CD8-positive, alpha-beta memory T cell (primary cell): ENCODE measurements at places on chromosomes 1 and 21.
A peak's percentile ranks its signal among the peaks of the same experiment; 100 is the strongest.

DNA sequence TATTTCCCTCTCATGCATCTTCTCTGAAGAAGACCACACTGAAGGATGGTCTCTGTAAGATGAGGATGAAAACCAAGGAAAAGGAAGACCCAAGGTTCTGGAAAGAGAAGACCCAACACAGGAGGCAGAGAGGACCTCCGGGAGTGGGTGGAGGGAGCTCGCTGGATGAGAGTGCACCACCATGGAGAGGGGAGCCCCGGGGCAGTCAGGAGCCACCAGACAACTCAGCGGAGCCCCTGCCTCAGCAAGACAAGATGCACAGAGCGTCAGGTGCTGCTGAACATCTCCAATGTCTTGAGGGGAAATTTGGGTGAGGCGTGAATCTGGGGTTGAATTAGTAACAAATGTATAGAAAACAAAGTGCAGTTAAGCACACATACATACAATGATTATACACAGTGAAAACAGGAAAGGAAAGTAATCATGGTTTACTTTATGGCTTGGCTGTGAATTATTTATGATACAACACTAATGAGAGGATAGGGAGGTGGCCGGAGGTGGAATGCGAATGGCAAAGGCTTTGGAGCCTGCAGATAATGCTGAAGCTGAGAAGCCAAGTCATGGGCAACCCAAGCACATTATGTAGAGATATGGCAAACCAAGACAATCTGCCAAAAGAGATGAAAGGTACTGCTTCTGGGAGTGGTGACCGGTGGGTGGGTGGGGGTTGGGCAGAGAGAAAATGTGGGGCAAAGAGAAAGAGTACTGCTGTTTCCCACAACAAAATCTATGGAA lies 80.4 kb upstream of the EDN2 start:
- no peak for DNase-seq

DNA sequence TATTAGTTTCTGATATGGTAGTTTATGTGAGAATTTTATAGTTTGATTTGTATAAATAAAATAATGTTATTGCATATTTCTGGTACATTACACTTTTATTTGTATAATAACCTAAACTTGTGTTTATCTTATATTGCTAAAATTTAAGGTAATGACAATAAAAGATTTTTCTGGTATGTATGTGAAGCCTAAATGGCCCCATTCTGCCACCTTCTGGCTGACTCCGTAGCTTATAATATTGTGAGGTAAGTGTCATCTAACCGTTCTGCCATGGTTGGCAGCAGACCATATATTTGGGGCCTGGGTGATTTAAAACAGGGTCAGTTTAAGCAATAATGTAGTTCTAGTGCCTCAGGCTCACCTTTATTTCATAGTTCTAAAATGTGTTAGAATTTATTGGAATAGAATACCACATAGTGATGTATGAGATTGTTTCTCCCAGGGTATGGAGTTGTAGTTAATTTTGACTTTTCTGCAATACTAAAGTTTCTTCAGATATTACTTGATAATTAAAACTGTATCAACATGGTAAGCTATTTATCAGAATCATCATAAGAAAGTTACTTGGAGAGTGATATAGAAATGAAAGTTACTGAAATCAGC lies 21.2 kb upstream of the PRKACB start:
- DNase-seq, result peak; percentile 31

- DNase-seq, result no peak
These were observed 38.5 kb downstream of the HIVEP3 start for GRCh38 chr1:41880261-41880660.

DNA sequence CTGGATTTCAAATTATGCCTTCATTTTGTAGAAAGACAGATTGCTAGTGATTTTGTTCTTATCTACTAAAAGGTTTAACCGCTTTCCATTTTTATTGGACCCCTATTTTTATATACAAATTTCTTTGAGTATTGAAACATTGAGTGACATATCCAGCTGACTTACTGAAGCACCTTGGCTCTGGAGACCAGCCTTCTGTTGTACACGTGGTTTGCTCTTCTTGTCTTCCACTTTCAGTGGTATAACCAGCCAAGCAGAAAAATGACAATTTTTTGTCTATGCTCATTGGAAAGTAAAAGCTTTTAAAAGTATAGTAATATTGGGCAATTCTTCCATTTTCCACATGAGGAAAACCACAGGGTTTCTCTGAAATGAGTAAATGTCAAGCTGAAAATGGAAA lies 4.4 kb downstream of the F13B start:
- DNase-seq, result no peak

DNA sequence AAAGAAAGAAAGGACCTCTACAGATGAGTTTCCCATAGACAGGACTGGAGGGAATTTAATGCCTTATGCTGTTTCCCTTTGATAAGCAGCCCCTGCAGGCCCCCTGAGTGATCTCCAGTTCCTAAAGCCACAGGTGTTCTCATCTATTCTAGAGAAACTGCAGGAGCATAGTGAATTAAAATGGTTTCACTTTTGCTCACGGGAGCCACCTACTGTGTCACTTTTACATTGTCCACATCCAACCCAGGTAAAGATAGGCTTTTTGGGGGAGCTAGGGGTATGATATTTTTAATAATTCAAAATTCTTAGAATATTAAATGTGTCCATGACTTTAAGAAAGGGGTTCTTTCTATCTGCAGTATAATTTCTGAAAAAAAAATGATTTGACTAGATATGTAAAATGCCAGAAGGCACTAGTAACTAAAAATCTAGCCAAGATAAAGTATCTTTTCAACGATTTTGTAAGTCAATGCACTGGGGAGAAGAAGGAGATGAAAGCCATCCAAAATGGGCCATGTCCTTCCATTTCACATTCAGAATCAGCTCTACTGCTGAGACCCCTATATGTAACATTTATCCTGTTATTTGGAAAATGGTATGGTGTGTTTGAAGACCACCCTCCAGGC lies 267.3 kb upstream of the DUSP10 start:
- no peak for DNase-seq

DNA sequence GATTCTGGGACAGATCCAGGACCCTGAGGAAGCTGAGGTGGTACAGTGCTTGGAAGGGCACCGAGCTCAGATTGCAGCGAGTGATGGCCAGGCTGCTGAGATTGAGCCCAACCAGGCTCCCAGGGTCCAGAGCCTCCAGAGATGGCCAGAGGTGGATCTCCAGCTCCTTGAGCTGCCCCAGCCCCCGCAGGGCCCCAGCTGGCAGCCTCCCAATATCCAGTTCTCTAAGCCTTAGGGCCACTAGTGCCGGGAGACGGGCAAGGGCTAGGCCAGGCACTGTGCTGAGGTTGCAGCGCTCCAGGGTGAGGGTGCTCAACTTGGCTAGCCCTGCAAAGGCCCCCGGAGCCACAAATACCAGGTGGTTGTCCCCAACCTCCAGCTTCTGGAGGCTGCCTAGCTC lies 3.4 kb downstream of the LINGO4 start:
- no peak for DNase-seq
